Stimulated activated CD4-positive, alpha-beta T cell treated with anti-CD3 and anti-CD28 coated beads, Interleukin-1b, Interleukin-23, amount 100 ng/mL, for 4 hours (primary cell): ENCODE measurements at places on chromosomes 5 and 9.

GRCh38 chr5:141529873-141530272 is 41.0 kb downstream of the PCDHGC5 start:
- DNase-seq = no peak

- no peak for DNase-seq
These were observed 283.1 kb downstream of the GLIS3 start for GRCh38 chr9:4016789-4017188.

- DNase-seq = no peak
These were observed 33.2 kb downstream of the SPOCK1 start for GRCh38 chr5:137465930-137466329.

GRCh38 chr5:151556806-151557205 is 34.3 kb downstream of the FAT2 start:
- no peak for DNase-seq

DNA sequence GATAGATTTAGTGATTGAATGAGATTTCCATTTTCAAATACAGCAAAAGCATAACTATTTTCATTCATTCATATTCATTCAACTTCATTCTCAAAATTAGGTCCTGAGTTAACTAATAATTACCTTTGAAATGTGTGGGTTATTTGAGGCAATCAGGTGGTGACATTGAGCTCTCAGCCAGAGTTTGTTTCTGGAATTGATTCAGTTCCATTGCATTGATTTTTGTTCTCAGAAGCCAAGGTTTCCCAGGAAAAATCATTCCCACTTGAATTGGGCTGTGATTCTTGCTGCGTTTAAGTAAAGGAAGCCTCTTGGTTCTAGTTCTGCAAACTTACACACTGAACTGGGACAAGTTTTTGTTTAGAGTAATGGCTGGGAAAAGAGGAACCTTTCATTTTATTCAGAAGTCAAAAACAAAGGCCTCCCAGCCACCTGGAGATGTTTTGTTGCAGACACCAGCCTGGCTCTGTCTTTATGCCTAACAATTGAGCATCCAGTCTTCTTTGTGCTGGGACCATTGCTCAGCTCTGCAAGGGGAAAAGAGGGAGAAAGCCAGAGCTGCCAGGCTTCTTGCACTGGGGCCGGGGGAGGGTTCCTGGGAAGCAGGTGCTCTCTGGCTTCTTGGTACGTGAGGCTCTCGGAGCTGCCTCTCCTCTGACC is 198.6 kb downstream of the TRIO start:
- no peak for DNase-seq

- DNase-seq = no peak
These were observed 66.8 kb downstream of the IPPK start for GRCh38 chr9:92603100-92603499.

DNA sequence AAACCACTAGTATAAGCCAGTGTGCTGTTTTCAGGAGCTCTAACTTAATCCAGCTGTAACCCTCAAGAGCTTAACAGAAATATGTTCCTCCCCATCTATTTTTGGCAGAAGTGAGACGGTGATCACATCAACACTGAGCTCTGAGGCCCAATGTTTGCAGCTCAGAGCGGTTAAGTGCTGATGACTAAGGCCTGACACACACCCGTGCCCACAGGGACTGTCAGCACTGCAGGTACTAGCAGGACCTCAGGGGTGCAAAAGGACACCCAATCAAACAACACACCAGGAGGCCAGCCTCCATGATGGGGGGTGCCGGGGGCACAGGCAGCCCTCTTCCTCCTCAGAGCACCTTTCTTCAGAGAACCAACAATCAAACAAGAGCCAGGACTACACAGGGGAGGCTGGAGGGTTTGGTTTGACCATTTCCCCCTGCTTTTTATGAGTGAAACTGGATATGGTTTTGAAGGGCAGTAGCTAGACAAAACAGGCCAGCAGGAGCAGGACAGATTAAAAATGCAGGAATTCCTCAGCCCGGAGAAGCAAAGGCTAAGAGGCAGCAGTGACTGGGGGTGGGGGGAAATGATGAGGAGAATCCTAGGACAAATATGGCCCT is 61.3 kb downstream of the RAPGEF1 start:
- peak; percentile 67 for DNase-seq

- DNase-seq = no peak
These were observed 52.7 kb downstream of the PLK2 start for GRCh38 chr5:58407042-58407719.
